Neural cell (in vitro differentiated cells): ENCODE measurements at places on chromosomes 1 and 21. TPM values are rescaled to one million over a fixed set of nuclear protein-coding genes. Genes with fewer than 3 reads are reported as not detected.

Gene HLCS
- polyA plus RNA-seq: 11.5 and 12.1 TPM in 2 replicates

Gene TMEM51
- 0.76 and 1.7 TPM in 2 replicates for polyA plus RNA-seq

Gene MAP3K21
- 3.7 and 5.1 TPM in 2 replicates for polyA plus RNA-seq

Gene DUSP23
- 3.7 and 5.4 TPM in 2 replicates for polyA plus RNA-seq

Gene ZNF695
- 8.0 and 8.4 TPM in 2 replicates for polyA plus RNA-seq

Gene SPRR1B
- not detected in 2 replicates for polyA plus RNA-seq

Gene CHODL
- 22.2 and 28.8 TPM in 2 replicates for polyA plus RNA-seq

Gene LCE2A
- not detected in 2 replicates for polyA plus RNA-seq

Gene MYOC
- polyA plus RNA-seq: not detected in 2 replicates

Gene OLIG2
- 0.84 and 0.90 TPM in 2 replicates for polyA plus RNA-seq

Gene COL9A2
- 1.3 and 2.3 TPM in 2 replicates for polyA plus RNA-seq

Gene RUNX1
- not detected in 2 replicates for polyA plus RNA-seq

Gene HMGN1
- polyA plus RNA-seq: 1,995 and 2,070 TPM in 2 replicates

Gene SH3BGRL3
- polyA plus RNA-seq: 7.5 and 12.8 TPM in 2 replicates

Gene AMY1B
- polyA plus RNA-seq: not detected in 2 replicates

Gene SHISA4
- polyA plus RNA-seq: 1.5 and 1.9 TPM in 2 replicates

Gene HUNK
- polyA plus RNA-seq: 9.3 and 11.0 TPM in 2 replicates

Gene CDC42BPA
- polyA plus RNA-seq: 22.9 and 26.8 TPM in 2 replicates

Gene ADAMTS5
- polyA plus RNA-seq: 0.90 and 1.6 TPM in 2 replicates

Gene TTC4
- 22.5 and 27.2 TPM in 2 replicates for polyA plus RNA-seq

Gene CYP4Z1
- 0.51 TPM in 1 of 2 replicates, not detected in the other for polyA plus RNA-seq

Gene OR11L1
- polyA plus RNA-seq: not detected in 2 replicates

Gene BATF3
- polyA plus RNA-seq: 0.82 and 3.0 TPM in 2 replicates

Gene CLCA2
- not detected in 2 replicates for polyA plus RNA-seq

Gene TFB2M
- polyA plus RNA-seq: 15.0 and 19.2 TPM in 2 replicates

Gene TAF5L
- polyA plus RNA-seq: 18.5 and 22.6 TPM in 2 replicates

Gene SPRR1A
- polyA plus RNA-seq: not detected in 2 replicates

Gene IL6R
- not detected in 2 replicates for polyA plus RNA-seq

Gene NBPF20
- 6.8 and 7.0 TPM in 2 replicates for polyA plus RNA-seq

Gene ZNF593OS
- not detected in 2 replicates for polyA plus RNA-seq

Gene B3GALT5
- polyA plus RNA-seq: 0.50 and 0.80 TPM in 2 replicates

Gene NR1I3
- polyA plus RNA-seq: not detected in 2 replicates
